A673 (cell line): ENCODE measurements at places on chromosomes 12 and 14.

GRCh38 chr12:95944108-95944704 lies 1.1 kb downstream of the AMDHD1 start:
- H3K27ac ChIP-seq = no peak overlapping the region
- no peaks in the 10 kb centered on the region for H3K27me3 ChIP-seq
- H3K4me1 ChIP-seq = no peaks in the 10 kb centered on the region
- peak overlapping the region; percentile 90 for H3K4me3 ChIP-seq

DNA sequence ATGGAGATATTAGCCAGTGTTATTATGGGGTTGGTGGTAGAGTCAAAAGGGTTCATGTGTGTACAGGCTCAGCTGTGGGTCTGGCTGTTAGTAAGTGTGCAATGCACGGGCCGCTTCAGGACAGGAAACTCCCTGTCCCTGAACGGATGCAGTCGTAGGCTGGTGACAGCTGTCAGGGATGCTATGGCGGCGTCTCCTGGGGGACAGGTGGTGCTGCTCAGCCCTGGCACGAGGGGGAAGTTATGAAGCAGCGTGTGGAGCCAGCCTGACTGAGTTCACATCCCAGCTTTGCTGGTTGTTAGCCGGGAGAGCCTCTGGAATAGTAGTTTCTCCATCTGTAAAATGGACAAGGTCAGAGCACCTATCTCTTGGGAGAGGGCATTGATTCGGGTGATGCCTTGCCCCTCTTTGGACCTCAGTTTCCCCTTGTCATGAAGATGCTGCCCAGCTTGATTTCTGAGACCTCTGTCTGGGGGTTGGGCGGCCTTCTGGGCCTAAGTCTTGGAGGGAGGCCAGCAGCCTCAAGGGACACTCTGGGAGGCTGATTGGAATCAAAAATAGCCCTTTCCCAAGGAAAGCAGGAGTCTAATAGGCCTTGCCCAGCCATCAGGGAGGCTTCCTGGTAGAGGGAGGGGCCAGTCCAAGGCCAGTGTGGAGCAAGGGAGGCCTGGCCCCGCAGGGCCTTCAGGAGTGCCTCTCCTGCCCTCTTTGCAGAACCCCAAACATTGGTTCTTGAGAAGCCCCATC lies 7.1 kb downstream of the ASB2 start:
- no peak overlapping the region for H3K27ac ChIP-seq
- no peaks in the 10 kb centered on the region for H3K4me1 ChIP-seq
- no peak overlapping the region for H3K4me3 ChIP-seq
- H3K36me3 ChIP-seq = no peaks in the 10 kb centered on the region
- no peaks in the 10 kb centered on the region for H3K27me3 ChIP-seq
- no peak for DNase-seq

DNA sequence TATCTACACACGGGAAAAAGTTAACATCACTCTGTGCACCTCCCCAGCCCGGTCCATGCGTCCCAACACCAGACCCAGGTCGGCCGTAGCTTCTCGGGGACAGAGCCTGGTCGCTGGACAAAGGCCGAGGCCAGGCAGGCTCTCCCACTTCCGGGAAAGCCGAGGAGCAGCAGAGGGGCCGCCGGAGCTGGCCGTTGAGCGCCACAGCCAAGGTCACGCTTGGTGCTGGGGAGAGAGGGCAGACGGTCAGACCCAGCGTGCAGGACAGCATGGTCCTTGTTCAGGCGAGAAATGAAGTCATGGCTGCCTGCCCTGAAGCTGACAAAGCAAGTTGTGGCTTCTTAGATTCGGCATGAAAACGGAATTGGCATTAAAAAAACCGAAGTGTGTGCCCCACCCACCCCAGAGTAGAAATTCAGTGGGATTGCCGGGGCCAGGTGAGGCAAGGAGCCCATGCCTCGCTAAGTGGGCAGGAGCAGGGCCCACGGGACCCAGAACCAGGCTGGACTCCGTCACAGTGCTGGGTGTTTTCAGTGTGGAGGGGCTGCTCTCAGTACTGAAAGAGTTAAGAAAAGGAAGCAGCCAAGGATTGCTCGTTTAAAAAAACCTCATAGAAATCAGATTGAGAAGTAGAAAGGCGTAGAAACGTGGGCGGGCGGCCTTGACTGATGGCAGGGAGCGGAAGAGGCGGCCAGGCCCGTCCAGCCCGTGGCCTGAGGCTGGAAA lies 4.3 kb downstream of the ARL6IP4 start:
- H3K4me3 ChIP-seq = no peak overlapping the region
- no peaks in the 10 kb centered on the region for H3K27me3 ChIP-seq
- H3K36me3 ChIP-seq = peaks cover 16% of the 10 kb centered on the region
- peaks cover 7% of the 10 kb centered on the region for H3K4me1 ChIP-seq

DNA sequence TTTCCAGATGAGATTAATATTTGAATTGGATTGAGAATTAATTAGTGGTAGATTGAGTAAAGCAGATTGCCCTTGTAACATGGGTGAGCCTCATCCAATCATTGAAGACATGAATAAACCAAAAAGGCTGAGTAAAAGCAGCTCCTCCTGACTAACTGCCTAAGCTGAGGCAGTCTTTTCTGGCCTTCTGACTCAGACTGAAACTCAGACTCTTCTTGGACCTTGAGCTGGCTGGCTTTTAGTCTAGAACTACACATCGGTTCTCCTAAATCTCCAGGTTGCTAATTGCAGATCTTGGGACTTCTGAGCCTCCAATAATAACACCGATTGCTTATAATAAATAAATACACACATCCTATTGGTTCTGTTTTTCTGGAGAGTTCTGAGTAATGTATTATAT lies 24.0 kb downstream of the FKBP11 start:
- no peaks in the 10 kb centered on the region for H3K4me1 ChIP-seq
- H3K36me3 ChIP-seq = no peaks in the 10 kb centered on the region
- no peaks in the 10 kb centered on the region for H3K27me3 ChIP-seq
- no peak for DNase-seq

GRCh38 chr12:81597928-81598604 lies 161.1 kb downstream of the PPFIA2 start:
- no peak overlapping the region for H3K27ac ChIP-seq
- H3K4me3 ChIP-seq = no peak overlapping the region
- H3K36me3 ChIP-seq = no peaks in the 10 kb centered on the region

DNA sequence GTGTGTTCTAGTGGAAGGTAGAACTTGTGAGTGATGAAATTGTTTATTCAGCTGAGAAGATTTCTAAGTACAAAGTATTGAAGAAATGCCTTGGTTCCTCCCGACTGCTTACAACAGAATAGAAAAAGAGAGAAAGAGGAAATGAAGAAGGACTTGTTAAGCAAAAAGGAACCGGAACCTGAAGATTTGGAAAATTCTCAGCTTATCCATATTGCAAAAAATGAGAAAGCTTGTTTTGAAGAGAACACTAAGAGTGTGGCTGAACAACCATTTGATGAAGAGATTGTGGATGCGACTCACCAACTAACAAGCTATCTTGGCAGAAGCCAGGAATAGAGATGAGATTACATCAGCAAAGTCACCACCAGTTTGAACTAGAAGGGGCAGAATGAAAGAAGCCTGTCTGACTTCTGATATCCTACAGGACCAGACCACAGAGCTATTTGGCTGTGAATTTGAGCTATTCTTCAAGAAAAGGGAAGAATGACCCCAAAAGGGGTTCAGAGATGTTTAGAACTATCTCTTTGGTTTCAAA lies 15.1 kb downstream of the NDUFA9 start:
- H3K27ac ChIP-seq = no peak overlapping the region
- H3K27me3 ChIP-seq = no peaks in the 10 kb centered on the region
- H3K4me3 ChIP-seq = no peak overlapping the region
- no peaks in the 10 kb centered on the region for H3K4me1 ChIP-seq
- H3K36me3 ChIP-seq = peaks cover 68% of the 10 kb centered on the region
- peak; percentile 4 for DNase-seq

DNA sequence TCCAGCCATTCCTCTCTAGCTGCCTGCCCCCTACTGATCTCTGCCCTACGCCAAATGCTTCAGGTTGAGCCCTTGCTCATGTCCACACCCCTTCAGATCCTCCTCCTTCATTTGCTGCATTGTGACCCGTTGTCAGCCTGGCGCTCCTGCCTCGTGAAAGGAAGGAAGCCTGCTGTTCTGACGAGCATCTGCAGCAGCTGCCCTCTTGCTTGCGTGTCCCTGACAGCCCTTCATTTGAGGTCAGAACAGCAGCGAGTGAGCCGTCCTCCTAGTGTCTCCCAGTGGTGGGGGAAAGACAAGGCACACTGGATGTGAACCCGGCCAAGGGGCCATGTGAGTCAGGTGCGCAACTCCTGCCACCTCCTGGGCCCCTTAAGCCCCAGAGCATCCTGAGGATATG lies 3.0 kb upstream of the PIANP start:
- no peak overlapping the region for H3K27ac ChIP-seq
- H3K4me1 ChIP-seq = no peaks in the 10 kb centered on the region
- H3K27me3 ChIP-seq = peaks cover 27% of the 10 kb centered on the region
- H3K36me3 ChIP-seq = no peaks in the 10 kb centered on the region
- no peak overlapping the region for H3K4me3 ChIP-seq
- no peak for DNase-seq

DNA sequence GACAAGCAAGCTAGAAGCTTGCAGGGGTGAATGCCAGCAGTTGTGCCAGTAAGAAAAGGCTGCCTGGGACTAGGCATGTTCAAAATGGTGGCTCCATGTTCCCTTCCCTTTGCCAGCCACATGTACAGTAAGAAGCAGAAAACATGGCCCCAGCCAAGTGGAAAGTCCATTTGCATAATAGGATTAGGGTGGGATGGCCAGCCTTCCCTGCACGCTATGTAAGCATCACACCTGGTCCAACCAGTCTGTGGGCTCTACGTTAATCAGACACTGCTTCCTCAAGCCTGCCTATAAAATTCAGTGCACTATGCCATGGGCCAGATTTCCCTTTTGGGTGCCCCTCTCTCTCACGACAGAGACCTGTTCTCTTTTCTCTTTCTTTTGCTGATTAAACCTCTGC lies 288.4 kb downstream of the GXYLT1 start:
- no peak overlapping the region for H3K27ac ChIP-seq
- no peaks in the 10 kb centered on the region for H3K27me3 ChIP-seq
- DNase-seq = no peak
- H3K4me1 ChIP-seq = peaks cover 4% of the 10 kb centered on the region
- no peak overlapping the region for H3K4me3 ChIP-seq

DNA sequence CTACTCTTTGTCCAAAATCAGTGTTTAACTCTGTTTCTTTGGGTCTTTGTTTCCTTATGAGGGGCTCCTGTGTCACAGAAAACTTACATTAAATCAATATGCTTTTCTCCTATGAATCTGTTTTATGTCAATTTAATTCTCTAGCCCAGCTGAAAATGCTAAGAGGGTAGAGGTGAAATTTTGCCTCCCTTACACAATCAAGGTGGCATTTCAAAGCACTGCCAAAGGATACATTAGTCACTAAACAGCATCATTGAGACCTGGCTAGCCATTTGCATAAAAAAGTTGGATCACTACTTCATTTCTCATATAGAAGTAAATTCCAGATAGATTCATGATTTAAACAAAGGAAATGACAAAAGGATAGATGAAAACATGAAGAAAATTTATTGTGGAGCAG lies 12.1 kb downstream of the TCL1B start:
- no peak overlapping the region for H3K27ac ChIP-seq
- DNase-seq = no peak
- H3K27me3 ChIP-seq = no peaks in the 10 kb centered on the region
- no peaks in the 10 kb centered on the region for H3K36me3 ChIP-seq
- no peak overlapping the region for H3K4me3 ChIP-seq
- H3K4me1 ChIP-seq = peaks cover 5% of the 10 kb centered on the region

DNA sequence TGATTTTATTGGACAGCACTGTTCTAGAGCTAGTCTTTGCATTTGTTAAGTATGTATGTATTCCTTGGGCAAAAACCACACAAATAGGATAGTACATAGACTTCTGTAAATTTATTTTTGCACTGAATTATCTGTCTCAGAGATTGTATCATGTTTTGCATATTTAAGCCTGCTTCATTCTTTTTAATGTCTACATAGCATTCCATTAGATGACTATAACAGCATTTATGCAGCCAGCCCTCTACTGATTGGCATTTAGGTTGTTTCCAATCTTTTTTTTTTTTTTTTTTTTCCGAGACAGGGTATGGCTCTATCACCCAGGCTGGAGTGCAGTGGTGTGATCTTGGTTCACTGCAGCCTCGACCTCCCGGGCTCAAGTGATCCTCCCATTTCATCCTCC lies 34.5 kb downstream of the SYNDIG1L start:
- H3K4me1 ChIP-seq = no peaks in the 10 kb centered on the region
- no peaks in the 10 kb centered on the region for H3K36me3 ChIP-seq
- H3K27ac ChIP-seq = no peak overlapping the region
- peaks cover 13% of the 10 kb centered on the region for H3K27me3 ChIP-seq
- DNase-seq = no peak
- no peak overlapping the region for H3K4me3 ChIP-seq

DNA sequence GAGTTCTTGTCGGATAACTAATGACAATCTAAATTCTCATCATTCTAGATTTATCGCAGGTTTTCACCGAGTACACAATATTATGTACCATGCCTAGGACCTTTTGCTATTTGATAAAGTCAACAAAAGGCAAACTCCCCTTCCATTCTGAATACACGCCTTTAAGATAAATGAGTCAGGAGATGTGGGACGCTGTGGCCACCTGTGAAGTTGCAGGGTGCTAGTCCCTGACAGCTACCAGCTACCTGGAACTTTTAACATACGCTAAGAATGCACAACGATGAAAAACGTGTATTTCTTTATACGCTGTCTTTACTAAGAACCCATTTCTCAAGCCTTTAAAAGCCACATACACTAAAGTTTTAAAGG lies 678 bp downstream of the MDM1 start:
- H3K27ac ChIP-seq = peak overlapping the region; percentile 51
- no peaks in the 10 kb centered on the region for H3K36me3 ChIP-seq
- H3K4me3 ChIP-seq = peak overlapping the region; percentile 75
- DNase-seq = no peak

DNA sequence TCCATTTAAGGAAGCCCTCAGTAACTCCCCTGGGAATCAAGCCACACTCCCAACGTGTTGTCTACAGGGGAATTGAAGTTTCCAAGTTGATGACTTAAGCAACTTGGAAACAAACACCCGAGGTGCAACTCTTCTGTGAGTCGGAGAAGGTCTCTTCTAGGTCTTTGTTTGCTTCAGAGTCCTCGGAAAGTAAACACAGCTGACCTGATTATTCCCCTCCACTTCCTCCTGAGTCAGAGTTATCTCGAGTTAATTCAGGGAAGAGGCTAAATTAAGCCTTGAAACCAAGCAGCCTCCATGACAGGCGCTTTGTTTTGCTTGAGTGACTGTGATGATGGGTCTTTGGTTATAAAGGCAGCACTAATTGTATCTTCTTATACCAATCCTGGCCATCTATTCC lies 41.8 kb downstream of the TUNAR start:
- H3K4me3 ChIP-seq = no peak overlapping the region
- DNase-seq = no peak
- peaks cover 47% of the 10 kb centered on the region for H3K27me3 ChIP-seq
- no peaks in the 10 kb centered on the region for H3K36me3 ChIP-seq
- H3K27ac ChIP-seq = no peak overlapping the region

- H3K36me3 ChIP-seq = no peaks in the 10 kb centered on the region
- H3K27me3 ChIP-seq = no peaks in the 10 kb centered on the region
- no peak for DNase-seq
- no peak overlapping the region for H3K4me3 ChIP-seq
- no peak overlapping the region for H3K27ac ChIP-seq
These were observed 56.2 kb upstream of the TSPAN9 start for GRCh38 chr12:3020850-3021435.
